ENCODE measurements at places on chromosomes 1 and 21.

DNA sequence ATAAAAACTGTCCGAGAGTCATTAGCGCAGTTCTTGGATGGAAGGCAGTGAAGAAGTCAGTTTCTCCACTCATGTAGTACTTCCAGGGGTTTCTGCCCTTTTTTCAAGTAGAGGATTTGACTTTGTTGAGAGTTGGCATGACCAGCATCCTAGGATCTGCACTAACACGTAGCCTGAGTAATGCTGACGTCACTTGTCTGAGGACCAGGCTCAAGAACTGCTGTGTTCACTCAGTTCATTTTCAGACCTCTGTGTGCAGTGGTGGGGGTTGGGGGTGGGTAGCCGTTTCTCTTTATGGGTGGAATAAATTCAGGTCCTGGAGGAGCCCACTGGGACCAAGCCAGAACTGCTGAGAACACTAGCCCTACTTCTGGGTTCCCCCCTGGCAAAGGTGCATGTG, 53.3 kb downstream of the MRPS6 start:
- no peak for DNase-seq

- DNase-seq = no peak
Observed at GRCh38 chr1:67306547-67306946, 1.1 kb upstream of the IL12RB2 start.

- no peak for DNase-seq
Observed at GRCh38 chr21:45772180-45772579, 128.7 kb downstream of the PCBP3 start.

GRCh38 chr1:188466539-188466938, 1637.8 kb downstream of the PLA2G4A start:
- DNase-seq = no peak

- no peak for DNase-seq
Observed at GRCh38 chr21:41141031-41141457, 26.9 kb upstream of the BACE2 start.

DNA sequence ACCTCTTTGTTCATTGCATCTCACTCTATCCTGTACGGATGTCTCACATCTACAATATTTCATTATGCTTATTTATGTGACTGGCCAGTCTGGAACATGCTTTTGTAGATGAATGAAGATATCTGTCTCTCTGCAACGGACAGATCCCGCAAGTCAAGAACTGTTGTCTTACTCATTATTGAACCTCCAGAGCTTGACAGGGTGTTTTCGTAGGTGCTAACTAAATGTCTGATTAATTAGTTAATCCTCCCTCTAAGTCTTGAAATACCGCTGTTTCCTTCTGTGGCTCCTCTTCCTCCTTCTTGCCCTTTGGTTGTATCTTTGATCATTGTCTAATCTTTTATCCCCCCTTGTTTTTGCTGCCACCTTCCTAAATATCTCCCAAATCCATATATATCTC, 3.2 kb upstream of the C1orf162 start:
- DNase-seq = no peak

DNA sequence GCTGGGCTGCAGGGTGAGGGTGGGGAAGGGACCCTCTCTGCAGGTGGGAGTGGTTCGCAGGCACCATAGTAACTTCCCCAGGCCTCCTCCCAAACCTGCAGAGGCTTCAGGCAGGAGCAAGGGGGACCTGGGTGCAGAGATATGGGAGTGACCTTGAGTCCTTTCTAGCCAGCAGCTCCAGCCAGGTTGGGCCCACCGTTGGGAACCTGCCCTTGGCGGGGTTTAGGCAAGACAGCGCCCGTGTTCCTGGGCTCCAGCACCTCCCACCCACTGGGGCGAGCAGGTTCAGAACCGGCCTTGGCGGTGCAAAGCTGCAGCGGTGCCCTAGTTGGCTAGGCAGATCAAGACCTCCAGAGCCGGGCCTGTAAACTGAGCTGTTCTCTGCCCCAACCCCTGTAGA, 2.2 kb upstream of the PRDM16 start:
- no peak for DNase-seq

- DNase-seq = no peak
Observed at GRCh38 chr1:18941221-18942141, 15.0 kb downstream of the IFFO2 start.

- no peak for DNase-seq
Observed at GRCh38 chr1:181632492-181632891, 149.2 kb downstream of the CACNA1E start.

GRCh38 chr1:156356262-156356874, 12.6 kb upstream of the RHBG start:
- no peak for DNase-seq

DNA sequence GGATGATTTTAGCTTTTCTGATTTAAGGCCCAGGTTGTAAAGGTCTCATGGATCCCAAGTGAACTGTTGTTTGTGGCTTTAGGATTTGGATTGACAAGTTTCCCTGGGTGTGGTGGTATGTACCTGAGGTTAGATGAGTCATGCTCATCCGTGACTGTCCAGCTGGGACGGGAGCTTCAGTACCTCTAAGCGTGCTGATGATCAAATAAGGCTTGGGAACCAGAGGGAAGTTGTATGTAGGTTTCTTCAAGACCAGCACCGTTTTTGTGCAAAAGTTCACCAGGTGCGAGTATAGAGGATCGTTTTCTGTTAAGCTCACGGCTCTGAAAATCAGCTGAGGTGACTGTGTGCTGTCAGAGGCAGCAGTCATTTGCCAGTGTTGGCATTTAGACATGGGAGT, 19.8 kb downstream of the PLA2G2E start:
- no peak for DNase-seq

DNA sequence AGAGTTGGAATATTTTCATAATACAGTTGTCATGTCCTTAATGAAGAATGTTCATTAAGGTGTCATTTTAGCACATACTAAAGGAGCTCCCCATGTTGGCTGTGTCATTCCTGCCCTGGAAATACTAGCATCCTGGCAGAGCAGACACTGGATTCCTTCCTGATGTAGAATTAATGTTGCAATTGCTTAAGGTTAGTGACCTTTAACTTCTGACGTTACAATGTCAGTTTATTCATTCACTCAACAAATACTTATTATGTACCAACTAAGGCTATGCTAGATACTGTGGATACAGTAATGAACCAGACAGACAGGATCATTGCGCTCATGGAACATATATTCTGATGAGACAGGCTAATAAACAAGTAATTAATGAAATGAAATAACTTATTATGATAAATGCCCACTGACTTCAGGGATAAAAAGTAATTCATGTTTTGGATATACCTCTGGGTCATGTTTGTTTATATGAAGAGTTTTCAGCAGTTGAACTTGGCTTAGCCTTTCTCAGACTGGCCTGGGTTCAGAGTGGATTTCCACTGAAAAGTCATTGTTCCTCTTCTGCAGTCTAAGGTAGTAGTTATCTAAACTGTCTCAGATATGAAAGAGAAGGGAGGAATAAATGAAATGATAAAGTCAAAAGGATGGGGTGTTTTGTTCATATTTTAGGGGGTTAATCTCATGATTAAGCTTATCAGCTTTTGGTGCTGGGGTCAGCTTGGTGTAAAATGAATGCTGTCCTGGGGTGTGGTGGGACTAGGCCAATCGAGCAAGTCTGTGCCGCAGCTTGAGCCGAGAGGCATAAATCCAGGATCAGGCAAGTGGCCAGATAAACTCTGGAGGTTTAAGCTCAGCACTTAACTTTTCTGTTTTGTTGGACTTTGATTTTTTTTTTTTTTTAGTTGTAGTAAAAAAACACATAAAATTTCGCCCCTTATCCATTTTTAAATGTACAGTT, 43.3 kb upstream of the KCNQ4 start:
- DNase-seq = no peak

GRCh38 chr1:173248247-173248940, 41.3 kb upstream of the TNFSF4 start:
- no peak for DNase-seq

GRCh38 chr1:155759966-155760630, 71.2 kb downstream of the DAP3 start:
- DNase-seq = no peak

- DNase-seq = no peak
Observed at GRCh38 chr1:7608628-7609305, 162.3 kb upstream of the VAMP3 start.

DNA sequence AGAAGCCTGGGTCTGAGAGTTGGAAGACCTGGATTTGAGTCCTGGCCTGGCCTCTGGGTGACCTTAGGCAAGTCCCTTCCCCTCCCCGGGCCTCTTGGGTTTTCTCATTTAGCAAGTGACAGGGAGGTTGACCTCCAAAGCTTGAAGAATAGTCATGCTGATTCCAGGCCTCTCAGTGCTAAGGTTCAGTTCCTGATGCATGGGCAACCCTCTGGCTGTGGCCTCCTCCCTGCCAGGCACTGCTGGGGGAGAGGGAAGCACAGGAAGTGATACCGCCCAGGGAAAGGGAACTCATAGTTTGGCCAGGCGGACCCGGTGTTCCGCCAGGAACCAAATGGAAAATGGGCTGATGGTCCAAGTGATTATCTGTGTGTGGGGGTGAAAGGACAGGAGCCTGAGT, 23.6 kb upstream of the WASF2 start:
- DNase-seq = no peak

- DNase-seq = no peak
Observed at GRCh38 chr21:26448751-26449150, 124.3 kb downstream of the CYYR1 start.

DNA sequence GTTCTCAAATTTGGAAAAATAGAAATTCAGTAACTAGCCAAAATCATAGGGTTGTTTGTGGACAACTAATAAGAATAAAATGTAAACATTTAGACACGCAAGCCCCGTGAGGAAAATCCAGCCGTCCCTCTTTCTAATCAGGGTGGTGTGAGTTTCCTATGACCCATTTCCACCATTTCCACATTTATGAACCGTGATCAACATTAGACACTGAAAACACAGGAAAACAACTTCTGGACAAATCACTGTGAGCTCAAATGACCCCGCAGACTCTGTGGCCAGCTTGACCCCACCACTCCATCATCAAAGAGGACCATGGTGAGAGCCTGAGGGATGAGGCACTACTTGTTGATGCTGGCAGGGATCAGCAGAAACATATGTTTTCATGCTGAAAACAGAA, 101.0 kb downstream of the SIM2 start:
- no peak for DNase-seq

DNA sequence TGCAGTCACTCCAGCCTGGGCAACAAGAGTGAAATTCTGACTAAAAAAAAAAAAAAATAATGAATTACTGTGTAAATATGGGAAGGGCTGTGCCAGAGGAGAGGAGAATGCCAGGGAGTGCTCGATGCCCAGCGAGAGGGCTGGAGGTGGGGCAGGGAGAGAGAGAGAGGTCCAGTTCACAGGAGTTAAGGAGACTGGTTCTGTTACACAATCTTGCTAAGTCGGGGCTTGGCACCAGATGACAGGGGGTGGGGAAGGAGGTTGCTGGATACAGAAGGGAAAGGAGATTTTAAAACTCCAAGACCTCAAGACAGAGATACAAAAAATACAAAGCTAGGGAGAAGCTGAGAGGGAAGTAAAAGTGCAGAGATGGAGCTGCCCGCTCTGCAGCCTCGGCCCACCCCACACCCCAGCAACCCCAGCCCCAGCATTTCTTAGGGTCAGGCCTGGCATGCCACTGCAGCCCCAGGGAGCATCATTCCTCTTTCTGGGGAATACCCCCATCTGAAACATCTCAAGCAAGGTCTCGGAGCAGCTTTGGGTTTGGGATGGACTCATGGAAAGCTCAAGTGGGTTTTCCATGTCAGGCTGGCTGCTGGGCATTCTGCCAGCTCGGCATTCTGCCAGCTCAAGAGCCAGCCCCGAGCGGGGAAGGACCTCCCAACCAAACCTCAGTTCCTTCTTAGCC, 991 bp downstream of the SELENBP1 start:
- peak; percentile 66 for DNase-seq

- DNase-seq = no peak
Observed at GRCh38 chr1:14667651-14667984, 69.1 kb downstream of the KAZN start.

- no peak for DNase-seq
Observed at GRCh38 chr21:21612466-21612865, 614.3 kb downstream of the NCAM2 start.
